ENCODE measurements at places on chromosomes 3 and 15.

DNA sequence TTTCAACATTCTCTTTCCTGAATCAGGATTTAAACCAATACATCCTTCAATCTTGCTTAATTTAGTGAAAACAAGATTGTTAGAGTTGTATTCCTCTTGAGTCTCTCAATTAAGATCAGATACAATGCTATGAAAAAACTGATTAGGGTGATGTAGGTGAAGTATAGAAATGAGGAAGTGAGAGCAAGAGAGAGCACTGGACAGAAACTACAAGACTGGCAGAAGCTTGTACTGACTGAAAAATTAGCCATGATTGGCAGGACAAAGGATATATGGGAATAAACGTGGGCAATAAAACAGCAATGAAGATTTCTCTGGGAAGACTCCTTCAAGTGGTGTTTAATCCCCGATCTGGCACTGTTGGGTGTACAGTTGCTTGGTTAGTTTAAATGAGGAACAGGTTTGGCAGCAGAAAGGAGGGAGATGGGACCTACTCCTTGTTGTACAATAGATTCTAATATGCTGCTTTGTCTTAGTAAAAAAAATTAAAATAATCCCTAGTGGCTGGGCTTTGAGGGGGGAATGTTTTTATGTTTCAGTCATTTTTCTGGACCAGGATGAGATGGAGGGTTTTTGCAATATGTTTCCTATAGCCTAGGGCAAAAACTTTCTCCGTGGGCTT, 252.7 kb downstream of the SLC9A9 start:
- DNase-seq = no peak

DNA sequence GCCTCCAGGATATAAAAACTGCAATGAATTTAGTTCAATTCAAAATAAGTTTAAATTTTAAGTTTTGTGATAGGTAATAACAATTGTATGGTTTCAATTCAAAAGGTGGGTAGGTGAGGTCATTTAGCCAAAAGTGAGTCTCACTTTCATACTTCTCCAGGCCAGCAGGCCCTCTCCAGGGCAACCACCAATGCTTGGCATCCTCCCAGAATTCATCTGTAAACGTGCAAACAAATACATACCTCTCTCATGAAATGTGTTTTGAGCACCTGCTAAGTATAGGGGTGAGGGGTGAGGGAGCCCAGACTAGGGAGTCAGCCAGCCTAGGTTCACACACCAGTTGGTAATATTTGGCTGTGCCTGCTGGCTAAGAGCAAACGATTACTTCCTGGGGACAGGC, 22.0 kb upstream of the RBSN start:
- no peak for DNase-seq

DNA sequence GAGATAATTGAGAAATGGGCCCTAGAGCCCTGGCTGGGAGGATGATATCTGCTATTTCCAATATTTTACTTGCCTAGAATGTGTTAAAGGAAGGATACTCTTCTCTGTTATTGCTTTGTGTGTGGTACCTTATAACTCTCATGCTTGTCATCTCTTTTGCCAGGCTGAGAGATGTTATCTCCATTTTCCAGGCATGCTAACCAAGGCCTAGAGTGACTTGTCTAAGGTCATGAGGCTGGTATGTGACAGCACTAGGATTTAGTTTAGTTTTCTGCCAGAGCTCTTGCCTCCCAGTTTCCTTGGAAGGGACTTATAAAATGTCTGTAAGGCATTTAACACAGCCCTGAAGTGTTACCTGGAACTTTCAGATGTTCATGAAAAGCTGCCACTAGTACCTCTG, 1.4 kb downstream of the CLK3 start:
- no peak for DNase-seq

DNA sequence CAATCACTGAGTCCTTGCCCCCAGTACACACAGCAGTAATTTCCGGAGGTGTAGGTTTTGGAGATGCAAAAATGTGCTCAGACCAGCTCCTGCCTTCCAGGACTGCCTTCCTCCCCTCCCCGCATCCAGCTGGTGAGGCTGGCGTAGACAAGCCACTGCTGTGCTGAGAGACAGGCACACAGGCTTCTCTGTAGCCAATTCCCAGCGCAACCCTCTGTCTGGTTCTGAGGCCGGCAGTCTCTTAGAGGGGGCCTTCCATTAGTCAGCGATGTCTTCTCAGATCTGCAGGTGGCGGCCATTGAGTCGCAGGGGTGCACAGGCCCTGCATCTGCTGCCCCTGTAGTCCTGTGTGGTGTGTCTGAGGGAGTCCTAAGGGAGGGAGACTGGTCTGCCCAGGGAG, 114.4 kb downstream of the DNAJB8 start:
- DNase-seq = no peak

DNA sequence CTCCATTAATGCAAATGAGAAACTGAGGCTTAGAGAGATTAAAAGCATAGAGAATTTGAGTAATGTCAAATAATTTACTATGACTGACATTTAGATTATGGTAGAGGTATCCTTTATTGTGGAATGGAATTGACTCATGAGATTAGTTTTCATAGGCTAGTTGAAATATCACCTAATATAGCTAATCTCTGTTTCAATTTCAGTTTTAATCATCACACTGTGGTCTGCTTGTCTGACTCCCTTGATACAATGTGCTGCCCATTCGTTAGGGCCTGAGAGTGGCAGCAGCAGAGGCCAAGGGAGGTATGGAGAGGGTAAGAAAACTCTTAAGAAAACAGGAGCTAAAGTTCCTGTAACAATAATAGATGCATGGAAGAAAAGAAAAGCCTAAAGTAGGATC, 13.2 kb upstream of the ZBTB20 start:
- DNase-seq = no peak

DNA sequence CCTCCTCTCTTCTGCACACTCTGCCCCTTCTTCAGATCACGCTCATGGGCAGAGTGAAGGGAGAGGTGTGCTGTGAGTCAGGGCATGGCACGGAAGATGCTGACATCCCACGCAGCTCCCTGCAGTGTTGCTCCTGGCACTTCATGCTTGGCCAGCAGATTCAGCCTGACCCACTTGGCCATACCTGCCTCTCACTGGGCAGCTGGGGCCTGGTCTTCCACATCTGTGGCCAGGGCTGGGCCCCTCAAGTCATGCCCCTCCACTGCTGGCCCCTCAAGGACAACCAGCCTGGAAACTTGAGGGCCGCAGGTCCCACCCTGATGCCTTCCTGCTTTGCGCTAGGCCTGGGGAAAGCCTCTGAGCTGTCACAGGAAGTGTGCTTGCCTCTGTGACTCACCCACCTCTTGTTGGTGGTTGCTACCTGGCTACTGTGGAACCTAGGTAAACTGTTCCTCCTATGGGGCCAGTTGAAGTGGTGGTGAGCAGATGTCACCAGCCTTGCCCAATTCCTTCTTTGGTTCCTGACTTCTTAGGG, 48.7 kb downstream of the BSN start:
- peak; percentile 47 for DNase-seq

DNA sequence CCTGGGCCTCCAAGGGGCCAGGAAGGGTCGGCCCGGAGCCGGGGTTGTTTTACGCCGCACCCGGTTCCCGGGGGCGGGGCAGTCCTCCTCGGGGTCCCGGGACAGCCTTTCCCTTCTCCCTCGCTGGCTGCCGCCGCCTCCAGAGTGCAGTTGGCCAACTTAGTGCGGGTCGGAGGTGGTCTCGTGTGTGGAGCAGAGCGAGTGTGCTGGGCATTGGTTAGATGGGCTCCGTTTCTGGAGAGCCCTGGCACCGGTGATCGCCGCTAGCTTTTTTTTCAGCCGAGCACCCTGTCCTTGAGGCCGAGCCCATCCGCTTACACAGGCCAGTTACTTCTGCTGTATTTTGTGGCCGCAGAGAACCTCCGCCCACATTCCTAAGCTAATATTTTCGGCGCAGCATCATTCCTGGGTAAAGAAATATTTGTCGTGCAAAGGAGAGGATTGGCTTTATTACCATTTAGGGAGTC, 585 bp downstream of the KIF23 start:
- DNase-seq = no peak

DNA sequence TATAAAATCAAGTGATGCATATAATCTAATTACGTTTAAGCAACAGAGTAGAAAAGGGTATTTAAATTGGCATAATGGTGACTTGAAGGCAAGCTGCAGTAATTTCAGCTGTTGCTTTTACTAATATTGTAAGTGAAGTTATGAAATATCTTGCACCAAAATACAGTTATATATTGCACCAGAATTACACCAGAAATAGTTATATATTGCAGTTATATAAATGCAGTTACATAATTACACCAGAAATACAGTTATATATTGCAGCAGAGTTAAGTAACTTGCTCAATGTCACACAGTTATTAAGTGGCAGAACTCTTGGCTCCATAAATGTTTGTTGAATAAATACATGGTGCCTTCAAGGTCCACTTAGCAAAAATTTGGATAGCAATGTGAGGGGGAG, 51.4 kb downstream of the PCOLCE2 start:
- DNase-seq = no peak

GRCh38 chr3:81888914-81889557, 127.6 kb upstream of the GBE1 start:
- no peak for DNase-seq

- DNase-seq = no peak
Measured at GRCh38 chr15:60591496-60592370, 112.8 kb upstream of the ICE2 start.

GRCh38 chr3:4724051-4724629, 231.0 kb downstream of the ITPR1 start:
- DNase-seq = no peak

GRCh38 chr3:5054098-5054497, 68.0 kb upstream of the ARL8B start:
- DNase-seq = no peak

DNA sequence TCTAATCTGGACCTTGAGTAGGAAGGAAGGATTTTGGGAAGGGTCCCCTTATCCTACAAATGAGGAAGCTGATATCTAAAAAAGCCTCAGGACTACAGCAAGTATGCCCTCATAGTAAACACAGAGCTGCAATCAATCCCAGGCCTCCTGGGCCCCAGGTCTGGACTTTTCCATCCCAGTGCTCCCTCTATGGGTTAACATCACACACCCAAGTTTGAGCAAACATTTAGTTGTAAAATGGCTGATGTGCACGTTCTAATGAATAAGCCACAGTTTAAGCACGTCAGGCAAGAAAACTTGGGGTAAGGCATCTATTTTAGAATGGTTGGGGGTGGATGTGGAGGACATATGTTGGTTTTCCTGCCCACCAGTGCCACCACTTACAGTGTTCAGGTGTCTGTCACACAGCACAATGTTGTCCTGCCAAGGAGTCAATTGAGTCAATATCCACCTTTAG, 44.3 kb upstream of the UBE2E1 start:
- no peak for DNase-seq

- DNase-seq = no peak
Measured at GRCh38 chr3:37980462-37981347, 9.9 kb upstream of the VILL start.

DNA sequence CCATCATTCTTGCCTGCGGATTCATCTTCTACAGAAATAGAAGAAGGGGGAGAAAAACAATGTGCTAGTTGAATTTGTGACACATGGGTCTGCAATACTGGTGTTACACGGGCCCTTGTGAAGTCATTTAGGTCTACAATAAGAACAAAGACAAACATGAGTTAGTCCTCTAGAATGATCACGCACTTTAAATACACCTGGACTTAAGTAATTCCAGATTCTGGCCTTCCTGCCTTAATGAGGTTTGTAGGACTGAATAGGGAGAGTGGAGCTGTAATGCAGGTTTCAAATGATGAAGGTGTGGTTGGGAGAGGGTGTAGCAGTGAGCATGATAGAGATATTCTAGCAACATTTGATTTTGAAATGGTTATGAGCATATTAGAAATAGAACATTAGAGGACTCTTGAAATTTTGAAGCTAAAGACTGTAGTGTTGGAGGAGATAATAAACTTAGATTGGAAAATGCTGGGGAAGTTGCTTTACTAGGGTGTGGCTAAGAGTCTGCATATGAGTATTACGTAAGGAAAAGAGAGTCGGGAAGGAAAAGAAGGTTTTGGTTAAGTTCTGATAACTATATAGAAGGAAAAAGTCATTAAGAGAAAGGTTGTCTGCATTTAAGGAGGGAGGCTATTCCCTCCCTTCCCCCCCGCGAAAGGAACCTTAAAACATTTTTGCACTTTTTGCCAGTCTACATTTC, 606 bp downstream of the EIF2A start:
- no peak for DNase-seq

DNA sequence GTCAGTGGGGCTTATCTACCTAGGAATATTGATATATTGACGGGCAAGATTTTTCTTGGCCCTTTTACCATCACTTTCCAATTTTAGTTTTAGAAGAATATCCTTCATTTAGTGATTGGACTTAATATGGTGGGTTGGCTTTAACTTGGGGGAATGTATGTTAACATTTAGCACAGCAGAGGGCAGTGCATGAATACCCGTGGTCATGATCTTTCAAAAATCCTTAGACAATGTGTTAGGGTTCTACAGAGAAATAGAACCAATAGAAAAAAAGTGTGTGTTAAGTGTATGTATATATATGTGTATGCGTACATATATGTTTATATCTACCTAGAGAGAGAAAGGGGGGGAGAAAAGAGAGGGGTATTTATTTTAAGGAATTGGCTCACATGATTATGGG, 36.9 kb downstream of the GPR171 start:
- no peak for DNase-seq

DNA sequence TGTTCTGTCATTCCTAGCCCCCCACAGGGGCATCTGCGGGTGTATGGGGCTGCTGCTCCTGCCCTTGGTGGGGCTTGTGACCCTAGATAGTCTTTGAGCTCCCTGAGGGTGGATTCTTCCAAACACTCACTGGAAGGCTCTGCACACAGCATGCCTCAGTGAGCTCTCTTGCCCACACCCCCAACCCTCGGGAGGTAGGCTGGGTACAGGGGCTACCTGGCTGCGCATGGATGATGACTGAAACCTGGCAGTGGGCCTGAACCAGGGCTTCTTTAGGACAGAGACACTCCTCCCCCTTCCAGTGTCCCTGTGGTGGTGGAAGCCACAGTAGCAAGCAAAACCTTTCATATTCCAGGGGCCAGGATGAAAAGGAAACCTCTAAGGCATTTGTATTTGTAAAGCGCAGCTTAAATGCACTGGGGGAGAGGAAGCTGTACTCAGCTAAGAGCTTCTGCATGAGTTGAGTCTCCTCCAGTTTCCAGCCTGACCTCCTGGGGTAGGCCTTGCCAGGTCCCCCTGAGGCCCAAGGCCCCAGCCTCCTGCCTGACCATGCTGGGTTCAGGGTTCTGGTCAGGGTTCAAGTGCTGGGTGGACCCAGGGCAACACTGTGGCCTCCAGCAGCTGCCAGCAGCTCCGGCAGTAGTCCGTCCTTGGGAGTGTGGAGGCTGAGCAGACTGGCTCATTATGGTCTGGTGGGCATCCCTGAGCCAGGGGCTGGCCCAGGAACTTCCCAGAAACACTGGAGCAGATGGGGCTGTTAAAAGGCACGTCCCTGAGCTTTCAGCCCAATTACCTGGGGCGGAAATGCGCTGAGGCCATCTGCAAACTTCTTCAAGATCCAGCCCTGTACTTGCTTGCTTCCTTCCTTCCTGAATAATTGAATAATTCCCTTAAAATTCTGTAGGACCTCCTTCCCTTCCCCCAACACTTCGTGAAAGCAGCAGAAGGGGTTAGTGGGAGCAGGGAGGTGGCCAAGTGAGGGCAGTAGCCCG, 89.7 kb downstream of the HMG20A start:
- DNase-seq = no peak

Measured in activated T-cell treated with anti-CD3 and anti-CD28 coated beads for 1 hour (primary cell).